Glutamatergic neuron (in vitro differentiated cells): ENCODE measurements at places on chromosomes 5 and 9.

DNA sequence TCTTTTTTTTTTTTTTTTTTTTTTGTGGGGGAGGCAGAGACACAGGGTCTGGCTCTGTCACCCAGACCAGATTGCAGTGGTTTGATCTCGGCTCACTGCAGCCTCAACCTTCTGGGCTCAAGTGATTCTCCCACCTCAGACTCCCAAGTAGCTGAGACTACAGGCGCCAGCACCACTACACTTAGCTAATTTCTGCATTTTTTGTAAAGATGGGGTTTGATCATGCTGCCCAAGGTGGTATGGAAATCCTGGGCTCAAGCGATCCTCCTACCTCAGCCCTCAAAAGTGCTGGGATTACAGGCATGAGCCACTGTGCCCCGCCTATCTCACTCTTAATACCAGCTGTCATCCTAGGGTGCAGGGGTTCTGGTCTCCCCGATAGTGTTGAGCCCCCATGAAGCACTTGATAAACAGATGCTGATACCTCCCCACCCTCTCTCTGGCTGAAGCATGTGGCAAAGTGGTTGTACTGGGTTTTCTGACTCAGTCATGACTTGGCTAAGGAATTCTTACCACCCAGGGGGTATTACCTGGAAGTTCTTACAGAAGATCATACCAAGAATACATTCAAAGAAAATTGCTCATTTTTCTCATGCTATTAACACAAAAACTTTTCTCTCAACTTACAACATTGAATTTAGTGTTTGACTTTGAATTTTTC, 110.2 kb upstream of the DAPK1 start:
- no peak overlapping the region for H3K4me3 ChIP-seq
- no peaks in the 10 kb centered on the region for H3K4me1 ChIP-seq
- H3K36me3 ChIP-seq, result no peaks in the 10 kb centered on the region
- H3K27me3 ChIP-seq, result no peaks in the 10 kb centered on the region

DNA sequence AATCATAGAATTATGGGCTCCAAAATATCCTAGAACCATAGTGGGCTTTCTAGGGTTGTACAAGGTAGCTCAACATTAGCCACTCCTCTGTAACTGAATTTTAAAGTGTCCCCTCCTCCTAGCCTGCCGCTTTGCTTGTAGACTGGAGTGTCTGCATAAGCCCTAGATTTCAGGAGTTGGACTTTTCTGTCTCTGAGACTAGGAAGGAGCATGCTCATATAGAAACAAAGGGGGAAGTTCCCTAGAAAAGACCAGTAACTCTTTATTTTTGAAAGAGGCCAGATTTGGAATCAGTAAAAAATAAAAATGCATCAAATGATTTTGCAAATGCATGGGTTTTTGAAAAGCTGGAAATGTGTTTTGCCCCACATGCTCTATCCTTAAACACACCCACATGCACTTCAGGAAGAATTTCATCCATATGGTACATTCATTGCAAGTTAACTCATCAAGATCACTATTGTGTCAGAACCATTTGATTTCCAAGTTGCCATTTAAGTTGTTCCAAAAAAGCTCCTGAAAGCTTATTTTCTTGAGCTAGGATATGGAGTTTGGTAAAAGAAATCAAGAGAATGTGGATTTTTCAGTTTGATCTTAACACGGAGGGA, 121.0 kb upstream of the NR3C1 start:
- no peak overlapping the region for H3K27ac ChIP-seq
- H3K36me3 ChIP-seq, result no peaks in the 10 kb centered on the region
- DNase-seq, result no peak
- no peaks in the 10 kb centered on the region for H3K27me3 ChIP-seq
- H3K4me3 ChIP-seq, result no peak overlapping the region

GRCh38 chr9:92535940-92536850, at the start of gene ECM2:
Gene ECM2, minus strand, starts transcription at chr9:92535990. Its CDS starts 13,124 bp downstream, at chr9:92522866.
- H3K27ac ChIP-seq, result no peak within 1 kb of the TSS
- H3K4me3 ChIP-seq, result no peak within 1 kb of the TSS
- peaks cover 7% of the 10 kb centered on the region for H3K4me1 ChIP-seq
- DNase-seq, result no peak
- H3K36me3 ChIP-seq, result peaks cover 9% of the 10 kb centered on the region
- no peaks in the 10 kb centered on the region for H3K27me3 ChIP-seq

DNA sequence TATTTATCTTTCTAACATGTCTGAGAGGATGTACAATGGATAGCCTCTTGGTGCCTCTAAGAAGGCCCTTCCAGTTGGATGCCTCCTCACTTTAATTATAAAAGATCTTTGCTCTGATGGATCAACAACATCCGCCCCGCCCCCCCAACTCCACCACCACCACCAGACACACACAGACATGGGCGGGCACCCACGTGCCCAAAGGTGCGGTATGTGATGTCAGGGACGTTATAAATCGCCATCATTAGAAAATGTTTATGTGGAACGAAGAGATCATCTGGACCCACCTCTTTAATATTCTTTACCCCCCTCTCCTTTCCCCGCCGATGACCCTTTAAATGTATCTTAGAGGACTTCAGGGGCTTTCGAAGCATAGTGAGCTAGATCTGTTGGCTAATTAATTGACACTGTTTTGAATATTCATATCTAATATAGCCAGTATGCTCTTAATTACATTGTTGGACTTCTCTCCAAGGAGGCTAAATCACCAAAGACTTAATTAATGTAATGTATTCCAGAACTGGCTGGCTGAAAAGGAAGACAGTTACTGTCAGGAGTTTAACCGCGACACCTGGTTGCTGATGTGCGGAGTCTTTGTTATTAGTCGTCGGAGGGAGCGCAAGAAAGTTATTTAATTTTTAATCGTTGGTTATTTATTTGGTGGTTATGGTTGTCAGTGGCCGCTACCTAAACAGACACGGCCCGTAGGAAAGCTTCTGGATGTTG, 6.1 kb upstream of the FOXB2 start:
- H3K36me3 ChIP-seq, result no peaks in the 10 kb centered on the region
- H3K4me3 ChIP-seq, result peak overlapping the region; percentile 83
- peak overlapping the region; percentile 17 for H3K27ac ChIP-seq
- H3K4me1 ChIP-seq, result peaks cover 26% of the 10 kb centered on the region

DNA sequence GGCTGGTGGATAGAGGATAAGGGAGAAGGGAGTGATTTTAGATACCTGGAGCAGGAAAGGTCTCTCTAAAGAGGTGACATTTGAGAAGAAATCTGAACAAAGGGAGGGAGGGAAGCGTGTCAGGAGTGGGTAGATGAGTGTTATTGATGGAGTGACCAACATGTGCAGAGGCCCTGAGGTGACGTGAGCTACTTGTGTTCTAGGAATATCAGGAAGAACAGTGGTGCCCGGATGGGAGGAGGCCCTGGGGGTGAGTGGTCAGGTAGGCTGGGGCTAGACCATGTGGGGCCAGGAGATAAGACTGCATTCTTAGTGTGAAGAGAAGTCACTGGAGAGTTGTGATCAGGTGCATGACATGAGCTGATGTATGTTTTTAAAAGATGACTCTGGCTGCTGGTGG, 256.2 kb downstream of the ARHGAP26 start:
- H3K27me3 ChIP-seq, result peaks cover 2% of the 10 kb centered on the region
- no peak for DNase-seq
- H3K27ac ChIP-seq, result no peak overlapping the region
- peaks cover 24% of the 10 kb centered on the region for H3K4me1 ChIP-seq
- no peak overlapping the region for H3K4me3 ChIP-seq

DNA sequence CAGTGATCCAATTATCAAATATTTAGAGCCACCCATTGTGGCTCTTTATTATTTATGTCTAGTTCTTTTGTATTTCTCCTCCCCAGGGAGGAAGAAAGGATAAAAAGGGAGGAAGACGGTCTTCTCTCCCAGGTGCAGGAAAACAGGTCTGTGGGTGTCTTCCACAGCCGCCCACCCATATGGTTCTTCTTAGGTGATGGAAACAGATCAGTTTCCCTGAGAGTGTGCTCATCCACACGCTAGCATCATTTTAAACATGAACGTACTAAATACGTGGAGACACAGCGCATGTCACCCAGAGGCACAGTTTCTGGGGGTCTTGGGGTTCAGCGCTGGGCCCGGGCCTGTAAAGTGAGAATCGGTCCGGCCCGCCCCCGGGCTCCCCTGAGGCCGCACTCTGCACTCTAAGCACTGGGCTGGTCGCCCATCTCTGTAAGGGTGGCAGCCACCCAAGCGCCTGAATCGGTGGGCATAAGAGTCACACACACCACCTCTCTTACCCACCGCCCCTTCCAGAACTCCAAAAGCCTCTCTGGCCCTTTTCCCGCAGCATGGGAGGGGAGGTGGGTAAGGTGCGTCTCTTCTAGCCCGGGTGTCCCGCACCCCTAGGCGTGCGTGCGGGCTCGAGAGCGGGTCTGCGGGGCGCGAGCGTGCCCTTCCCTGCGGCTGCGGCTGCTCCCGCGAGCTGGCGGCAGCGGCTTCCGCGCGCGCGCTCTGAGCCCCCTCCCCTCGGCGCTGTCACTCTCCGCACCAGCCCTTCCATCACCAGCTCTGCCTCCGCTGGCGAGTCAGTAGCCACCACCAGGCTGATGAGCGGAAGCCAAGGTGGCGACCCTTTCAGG, 1.3 kb downstream of the PTCH1 start:
- no peak overlapping the region for H3K27ac ChIP-seq
- peak; percentile 79 for DNase-seq
- H3K4me3 ChIP-seq, result peak overlapping the region; percentile 74
- H3K36me3 ChIP-seq, result peaks cover 7% of the 10 kb centered on the region
- peaks cover 19% of the 10 kb centered on the region for H3K27me3 ChIP-seq
- H3K4me1 ChIP-seq, result peaks cover 18% of the 10 kb centered on the region

- no peaks in the 10 kb centered on the region for H3K4me1 ChIP-seq
- H3K27ac ChIP-seq, result peak overlapping the region; percentile 11
- H3K27me3 ChIP-seq, result peaks cover 2% of the 10 kb centered on the region
- H3K36me3 ChIP-seq, result no peaks in the 10 kb centered on the region
- no peak for DNase-seq
- no peak overlapping the region for H3K4me3 ChIP-seq
Observed at GRCh38 chr5:138504799-138505198, 38.2 kb downstream of the ETF1 start.

GRCh38 chr9:121876255-121876654, 216.9 kb downstream of the TTLL11 start:
- no peak for DNase-seq
- no peak overlapping the region for H3K27ac ChIP-seq
- no peaks in the 10 kb centered on the region for H3K36me3 ChIP-seq

- no peaks in the 10 kb centered on the region for H3K27me3 ChIP-seq
- H3K27ac ChIP-seq, result no peak overlapping the region
- no peaks in the 10 kb centered on the region for H3K36me3 ChIP-seq
Observed at GRCh38 chr9:20636888-20637440, 14.7 kb upstream of the MLLT3 start.
